AG20443 (cell line): ENCODE measurements at places on chromosomes 12 and 14.

DNA sequence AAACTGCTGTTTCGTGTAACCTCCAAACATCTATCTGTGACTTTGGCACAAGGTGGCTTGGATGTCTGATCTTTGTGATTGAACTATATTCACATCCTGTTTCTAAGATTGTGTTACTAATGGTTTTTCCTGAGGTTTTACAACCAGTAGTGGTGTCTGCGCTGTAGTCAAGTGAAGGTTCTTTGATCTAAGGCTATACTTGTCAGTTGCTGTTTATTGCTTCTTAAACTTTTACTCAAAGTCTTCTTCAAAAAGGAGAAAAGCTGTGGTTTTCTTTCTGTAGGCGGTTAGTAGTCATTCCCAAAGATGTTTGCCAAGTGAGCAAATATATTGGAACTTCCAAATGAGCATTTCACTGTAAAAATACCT lies 12.3 kb upstream of the CALM1 start:
- no peak for DNase-seq

GRCh38 chr12:91384366-91384765 lies 201.7 kb upstream of the DCN start:
- DNase-seq = no peak

DNA sequence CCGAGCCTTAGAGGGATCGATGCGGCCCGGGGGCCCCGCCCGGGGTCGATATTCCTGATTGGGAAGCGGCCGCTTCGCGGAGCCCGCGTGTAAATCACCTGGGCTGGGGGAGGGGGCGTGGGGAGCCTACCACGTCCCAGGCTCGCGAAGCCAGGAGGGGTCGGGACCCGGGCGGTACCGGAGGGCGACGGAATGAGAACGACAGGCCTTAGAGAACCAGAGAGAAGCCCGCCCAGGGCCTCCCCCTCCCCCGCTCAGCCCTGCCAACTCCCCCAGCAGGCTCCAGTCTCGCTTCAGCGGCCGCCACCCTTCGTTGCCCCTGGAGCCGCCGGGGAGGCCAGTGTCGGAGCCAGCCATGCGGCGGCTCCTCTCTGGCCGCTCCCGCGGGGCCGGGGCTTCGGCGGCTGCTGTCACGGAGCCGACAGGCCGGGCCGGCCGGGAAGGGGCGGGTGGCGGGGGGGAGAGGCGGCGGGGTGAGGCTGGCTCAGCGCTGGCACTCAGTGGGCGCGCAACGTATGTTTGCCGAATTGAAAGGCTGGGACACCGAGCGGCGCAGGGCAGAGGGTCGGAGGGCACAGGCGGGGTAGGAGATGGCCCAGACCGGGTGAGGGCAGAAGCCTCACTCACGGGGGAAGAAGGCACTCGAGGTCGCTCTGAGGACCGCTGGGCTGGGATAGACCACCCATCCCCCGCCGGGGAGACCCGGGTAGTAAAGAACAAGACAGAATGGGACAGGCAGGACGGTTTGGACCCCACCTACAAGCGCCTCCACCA lies 1.4 kb upstream of the DNAJC22 start:
- DNase-seq = peak; percentile 51

GRCh38 chr12:64019654-64020053 lies 175.2 kb downstream of the SRGAP1 start:
- DNase-seq = no peak

GRCh38 chr12:103499571-103499970 lies 3.8 kb upstream of the C12orf42 start:
- no peak for DNase-seq

GRCh38 chr12:9674226-9674590 lies 4.7 kb downstream of the CLEC2D start:
- no peak for DNase-seq

GRCh38 chr12:124646385-124647230 lies 79.2 kb upstream of the NCOR2 start:
- DNase-seq = no peak

GRCh38 chr12:56020423-56021184 lies at the start of gene IKZF4:
Gene IKZF4 (plus strand): TSS chr12:56021043. CDS start chr12:56021494, 451 bp downstream.
- DNase-seq = no peak

- DNase-seq = no peak
Observed at GRCh38 chr12:25981597-25981996, 23.1 kb downstream of the RASSF8 start.

DNA sequence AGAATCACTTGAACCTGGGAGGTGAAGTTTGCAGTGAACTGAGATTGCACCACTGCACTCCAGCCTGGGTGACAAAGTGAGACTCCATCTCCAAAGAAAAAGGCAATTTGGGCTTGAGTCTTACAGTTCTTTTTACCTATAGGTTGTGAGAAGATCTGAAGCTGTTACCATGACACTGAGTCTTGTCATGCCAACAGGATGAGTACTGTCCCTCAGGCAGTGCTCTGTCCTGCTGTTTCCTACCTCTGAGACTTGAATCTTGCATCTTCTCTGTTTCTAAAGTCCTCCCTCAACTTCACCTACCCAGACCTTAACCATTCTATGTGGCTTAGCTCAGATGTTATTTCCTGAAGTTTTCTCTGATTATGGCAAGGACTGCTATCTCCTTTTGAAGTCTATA lies 400.8 kb upstream of the PRICKLE1 start:
- DNase-seq = no peak

GRCh38 chr12:120661432-120661831 lies 21.0 kb downstream of the CABP1 start:
- no peak for DNase-seq

GRCh38 chr12:62916632-62917425 lies 18.1 kb downstream of the PPM1H start:
- DNase-seq = no peak

DNA sequence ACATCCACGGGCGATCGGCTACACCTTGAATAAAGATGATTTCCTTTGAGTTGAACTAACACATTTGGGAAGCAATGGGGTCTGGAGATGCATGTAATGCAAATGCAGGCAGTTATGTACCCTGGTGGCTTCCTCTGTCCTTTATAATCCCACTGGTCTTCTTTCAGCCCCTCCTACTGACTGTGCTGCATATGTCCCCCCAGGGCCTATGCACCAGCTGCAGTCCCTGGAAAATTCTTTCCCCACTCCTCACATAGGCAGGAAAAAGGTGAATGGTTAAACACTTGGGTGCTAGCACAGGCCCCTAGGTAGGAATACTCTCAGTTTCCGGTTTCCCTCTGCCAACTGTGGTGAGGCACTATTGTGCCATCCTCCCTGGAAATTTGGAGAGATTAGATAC lies 294.8 kb upstream of the SOX5 start:
- DNase-seq = no peak

- no peak for DNase-seq
Observed at GRCh38 chr14:101449114-101449513, 112.2 kb upstream of the DIO3 start.

- DNase-seq = peak; percentile 80
Observed at GRCh38 chr12:106138633-106139421, at the start of gene NUAK1. Gene NUAK1 (minus strand): TSS chr12:106138954. CDS start chr12:106138653, 301 bp downstream.

- no peak for DNase-seq
Observed at GRCh38 chr14:101178184-101179072, 274.9 kb upstream of the RTL1 start.

DNA sequence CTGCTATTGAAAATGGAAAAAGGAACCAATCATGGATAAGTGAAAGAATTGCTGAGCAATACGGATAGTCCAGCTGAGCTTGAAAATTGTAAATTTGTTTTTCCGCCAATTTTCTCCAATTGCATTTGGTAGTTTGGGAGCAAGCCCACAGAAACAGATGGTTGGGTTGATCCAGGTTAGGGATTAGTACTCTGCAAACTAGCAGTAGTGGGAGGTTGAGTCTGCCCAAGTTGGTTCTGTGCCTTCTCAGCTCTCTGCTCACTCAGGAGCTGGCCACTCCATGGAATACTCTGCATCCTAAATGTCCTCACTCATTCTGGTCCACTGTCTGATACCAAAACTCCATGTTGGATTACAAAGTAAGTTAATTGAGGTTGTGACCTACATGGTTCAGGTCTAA lies 361.1 kb upstream of the ATP2B1 start:
- no peak for DNase-seq
